ENCODE measurements at places on chromosomes 5 and 9. TPM values are rescaled to one million over a fixed set of nuclear protein-coding genes. Genes with fewer than 3 reads are reported as not detected.

The GMCL2 gene
- not detected for polyA plus RNA-seq

The DBH gene
- 1.2 TPM for polyA plus RNA-seq

The CHSY3 gene
- not detected for polyA plus RNA-seq

The SLC25A2 gene
- not detected for polyA plus RNA-seq

The KIAA1958 gene
- 1.5 TPM for polyA plus RNA-seq

The GLRA1 gene
- not detected for polyA plus RNA-seq

DNA sequence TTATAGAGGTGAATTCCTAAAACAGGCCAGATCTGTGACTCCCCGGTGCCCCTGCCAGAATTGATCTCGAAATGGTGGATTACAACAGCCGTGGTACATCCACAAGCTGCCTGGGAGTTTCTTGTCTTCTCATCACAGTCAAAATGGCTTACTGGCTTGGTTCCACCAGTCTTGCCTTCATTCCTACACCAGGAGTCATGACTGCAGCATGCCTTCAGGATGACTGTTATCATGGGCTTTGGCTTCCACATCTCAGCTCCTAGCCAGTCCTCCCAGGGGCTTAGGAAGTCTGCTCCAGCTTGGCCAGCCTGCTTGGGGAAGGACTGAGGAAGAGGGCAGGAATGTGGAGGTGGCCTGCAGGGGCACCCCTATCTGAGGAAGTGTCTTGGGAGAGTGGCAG is 132.9 kb upstream of the NR3C1 start:
- no peak overlapping the region for H3K27ac ChIP-seq
- H3K27me3 ChIP-seq: no peaks in the 10 kb centered on the region
- no peaks in the 10 kb centered on the region for H3K36me3 ChIP-seq
- no peak overlapping the region for H3K4me3 ChIP-seq
- DNase-seq: no peak

GRCh38 chr5:72597456-72597948 is 90.3 kb upstream of the ZNF366 start:
- no peak overlapping the region for H3K4me3 ChIP-seq
- peaks cover 39% of the 10 kb centered on the region for H3K4me1 ChIP-seq
- H3K27me3 ChIP-seq: no peaks in the 10 kb centered on the region

DNA sequence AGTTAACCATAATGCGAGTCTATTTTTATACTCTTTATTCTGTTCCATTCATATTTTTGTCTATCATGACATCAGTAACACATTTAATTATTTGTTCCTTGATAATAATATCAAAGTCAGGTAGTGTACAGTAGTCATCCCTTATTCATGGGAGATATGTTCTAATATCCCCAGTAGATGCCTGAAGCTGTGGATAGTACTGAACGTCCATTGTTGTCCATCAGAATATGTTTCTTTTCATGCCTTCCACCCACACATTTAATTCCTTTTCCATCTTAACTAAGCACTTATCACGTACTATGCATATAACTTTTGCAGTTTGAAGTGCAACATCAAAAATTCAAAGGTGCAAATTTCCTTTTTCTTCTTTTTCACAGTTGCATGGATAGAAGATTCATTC is 53.6 kb downstream of the FER start:
- no peaks in the 10 kb centered on the region for H3K36me3 ChIP-seq
- H3K4me3 ChIP-seq: no peak overlapping the region
- no peaks in the 10 kb centered on the region for H3K27me3 ChIP-seq

- no peak for DNase-seq
- 0 out of 2 replicates have a peak, but pooled peaks cover 5% of the 10 kb centered on the region for H3K4me1 ChIP-seq
- H3K4me3 ChIP-seq: no peak overlapping the region
- H3K27me3 ChIP-seq: no peaks in the 10 kb centered on the region
- H3K27ac ChIP-seq: no peak overlapping the region
- H3K36me3 ChIP-seq: no peaks in the 10 kb centered on the region
Measured at GRCh38 chr5:172754596-172755356, 16.2 kb downstream of the DUSP1 start.

DNA sequence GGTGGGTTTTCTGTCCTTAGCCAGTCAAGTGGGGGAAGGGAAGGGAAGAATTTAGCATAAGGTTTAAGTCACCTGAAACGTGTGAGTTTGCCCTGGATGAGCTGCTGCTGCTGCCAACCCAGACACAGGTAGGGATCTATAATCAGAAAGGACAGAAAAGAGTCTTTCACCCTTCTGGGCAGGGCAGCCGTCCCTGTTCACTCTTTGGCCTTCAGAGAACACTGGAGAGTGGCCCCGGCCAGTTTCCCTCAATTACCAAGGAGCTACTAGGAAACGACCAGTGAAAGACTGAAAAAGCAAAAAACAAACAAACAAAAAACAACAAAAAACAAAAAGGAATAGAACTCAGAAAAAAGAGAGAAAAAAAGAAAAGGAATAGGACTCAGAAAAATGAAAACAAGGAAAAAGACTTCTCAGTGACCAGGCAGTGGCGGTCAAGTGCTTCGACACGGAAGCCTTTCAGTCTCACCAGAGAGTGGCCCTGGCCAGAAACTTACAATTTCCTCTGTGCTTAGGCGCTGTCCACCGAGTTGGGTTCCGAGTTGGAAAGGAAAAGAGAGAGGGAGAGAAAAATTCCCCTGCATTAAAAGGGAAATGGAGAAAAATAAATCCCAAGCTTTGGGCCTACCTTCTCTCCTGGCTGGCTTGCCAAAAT is 2.5 kb upstream of the GM2A start:
- peaks cover 5% of the 10 kb centered on the region for H3K27me3 ChIP-seq
- no peaks in the 10 kb centered on the region for H3K36me3 ChIP-seq
- no peak overlapping the region for H3K4me3 ChIP-seq
- H3K27ac ChIP-seq: no peak overlapping the region
- no peak for DNase-seq

DNA sequence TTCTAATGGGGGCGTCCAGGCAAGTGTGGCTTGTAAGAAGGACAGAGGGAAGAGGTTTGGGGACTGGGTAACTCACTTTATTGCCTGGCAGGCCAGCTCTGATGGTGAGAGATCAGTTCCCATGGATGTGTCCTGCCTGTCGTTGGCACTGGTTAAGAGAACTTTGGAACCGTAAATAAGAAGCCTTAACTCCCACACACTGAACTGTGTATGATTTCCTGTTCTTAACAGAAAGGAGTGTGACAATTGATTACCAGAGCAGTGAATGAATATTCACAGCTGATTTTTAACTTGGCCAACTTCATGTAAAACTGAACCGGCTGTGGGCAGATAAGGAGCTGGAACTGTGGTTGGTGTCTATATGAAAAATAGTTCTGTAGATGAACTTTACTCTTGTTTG is 63.2 kb downstream of the MEGF10 start:
- no peak overlapping the region for H3K27ac ChIP-seq
- H3K4me1 ChIP-seq: no peaks in the 10 kb centered on the region
- no peaks in the 10 kb centered on the region for H3K27me3 ChIP-seq
- no peaks in the 10 kb centered on the region for H3K36me3 ChIP-seq

DNA sequence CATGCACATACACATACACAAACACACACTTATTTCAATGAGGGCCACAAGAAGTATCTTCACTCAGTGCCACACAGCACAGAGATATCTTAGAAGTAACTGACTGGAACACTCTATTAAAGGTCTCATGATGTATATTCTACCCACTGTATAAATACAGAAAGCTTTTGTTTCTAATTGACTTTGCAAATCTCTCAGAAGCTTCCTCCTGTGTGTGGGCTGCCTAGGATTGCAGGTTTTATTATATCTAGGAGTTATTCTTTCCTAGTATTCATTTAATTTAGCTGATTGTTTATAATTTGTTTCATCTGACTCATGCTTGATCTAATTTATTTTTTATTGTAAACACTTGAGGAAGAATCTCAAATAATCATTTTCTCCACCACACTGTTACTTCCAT is 262.4 kb upstream of the ACTBL2 start:
- H3K36me3 ChIP-seq: no peaks in the 10 kb centered on the region
- H3K27ac ChIP-seq: no peak overlapping the region
- H3K4me1 ChIP-seq: no peaks in the 10 kb centered on the region
- DNase-seq: no peak

- no peak overlapping the region for H3K27ac ChIP-seq
- H3K27me3 ChIP-seq: no peaks in the 10 kb centered on the region
- no peaks in the 10 kb centered on the region for H3K4me1 ChIP-seq
- no peak overlapping the region for H3K4me3 ChIP-seq
- H3K36me3 ChIP-seq: no peaks in the 10 kb centered on the region
Measured at GRCh38 chr9:108476574-108476973, 379.2 kb downstream of the ACTL7B start.

GRCh38 chr5:131252824-131253171 is 11.1 kb upstream of the CDC42SE2 start:
- H3K27ac ChIP-seq: no peak overlapping the region
- no peak for DNase-seq
- no peaks in the 10 kb centered on the region for H3K36me3 ChIP-seq
- no peak overlapping the region for H3K4me3 ChIP-seq

DNA sequence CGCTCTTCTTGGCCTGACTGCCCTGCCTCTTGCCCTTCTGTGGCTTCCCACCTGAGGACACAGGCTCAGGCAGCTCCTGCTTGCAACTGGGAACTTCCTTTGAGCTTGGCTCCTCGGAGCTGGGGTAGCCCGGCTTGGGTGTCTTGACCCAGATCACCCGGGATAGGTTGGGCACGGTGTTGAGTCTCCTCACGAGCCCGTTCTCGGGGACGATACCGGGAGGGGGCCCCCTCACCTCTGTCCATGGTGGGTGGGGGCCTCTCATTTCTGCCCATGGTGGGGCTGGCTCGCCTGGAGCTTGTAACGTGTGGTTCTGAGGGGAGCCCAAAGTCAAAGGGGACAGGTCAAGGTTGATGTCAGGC is 7.8 kb upstream of the DDX41 start:
- no peaks in the 10 kb centered on the region for H3K27me3 ChIP-seq
- no peaks in the 10 kb centered on the region for H3K4me1 ChIP-seq
- no peak for DNase-seq
- no peak overlapping the region for H3K27ac ChIP-seq
- peaks cover 85% of the 10 kb centered on the region for H3K36me3 ChIP-seq

DNA sequence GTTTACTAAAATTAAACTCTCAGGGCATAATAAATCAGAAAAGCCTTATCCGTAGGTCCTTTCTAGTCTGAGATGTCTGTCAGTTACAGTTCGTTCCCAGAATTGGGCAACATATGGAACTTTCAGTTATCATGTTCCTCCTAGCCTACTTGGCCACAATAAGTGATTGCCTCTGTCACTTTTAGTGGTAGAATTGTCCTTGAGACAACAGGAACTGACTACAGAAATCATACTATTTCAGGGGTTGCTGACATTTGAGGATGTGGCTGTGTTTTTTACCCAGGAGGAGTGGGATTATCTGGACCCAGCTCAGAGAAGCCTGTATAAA is 956 bp downstream of the ZNF189 start:
- no peaks in the 10 kb centered on the region for H3K27me3 ChIP-seq
- peaks cover 7% of the 10 kb centered on the region for H3K4me1 ChIP-seq
- H3K4me3 ChIP-seq: peak overlapping the region; percentile 79
- H3K27ac ChIP-seq: no peak overlapping the region
- H3K36me3 ChIP-seq: peaks cover 51% of the 10 kb centered on the region

- no peak overlapping the region for H3K4me3 ChIP-seq
- H3K4me1 ChIP-seq: no peaks in the 10 kb centered on the region
- DNase-seq: no peak
- no peaks in the 10 kb centered on the region for H3K27me3 ChIP-seq
Measured at GRCh38 chr5:87048156-87048555, 219.5 kb upstream of the RASA1 start.

DNA sequence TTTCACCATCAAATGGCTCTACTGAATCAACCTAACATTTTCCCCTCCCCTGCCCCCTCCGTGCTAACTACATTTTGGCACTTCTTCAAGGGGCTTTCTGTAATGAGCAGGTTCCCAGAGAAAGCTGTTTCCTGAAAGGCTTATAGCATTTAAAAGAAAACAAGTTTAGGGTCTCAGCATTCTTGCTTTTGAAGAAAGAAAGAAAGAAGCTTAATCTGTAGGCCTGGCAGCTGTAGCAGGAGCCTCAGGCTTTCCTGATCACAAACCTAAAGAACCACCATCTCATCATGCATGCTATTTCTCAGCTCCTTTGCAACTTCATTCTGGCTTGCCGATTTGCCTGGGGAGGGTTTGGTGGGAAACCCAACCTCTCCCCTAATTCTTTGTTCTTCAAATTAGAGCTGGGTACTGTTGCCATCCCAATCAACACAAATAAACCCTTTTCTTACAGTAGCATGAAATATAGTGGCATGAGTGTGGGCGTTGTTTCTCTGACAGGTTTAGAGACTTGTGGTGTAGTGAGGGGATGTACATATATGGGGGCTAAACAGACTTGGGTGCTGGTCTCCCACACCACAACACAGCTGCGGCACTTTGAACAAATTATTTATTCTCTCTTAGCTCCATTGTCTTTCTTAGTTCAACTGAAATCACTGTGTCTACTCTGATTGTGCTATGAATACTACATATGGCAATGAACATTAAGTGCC is 160.5 kb upstream of the TNC start:
- no peak overlapping the region for H3K4me3 ChIP-seq
- no peaks in the 10 kb centered on the region for H3K36me3 ChIP-seq
- H3K4me1 ChIP-seq: no peaks in the 10 kb centered on the region

DNA sequence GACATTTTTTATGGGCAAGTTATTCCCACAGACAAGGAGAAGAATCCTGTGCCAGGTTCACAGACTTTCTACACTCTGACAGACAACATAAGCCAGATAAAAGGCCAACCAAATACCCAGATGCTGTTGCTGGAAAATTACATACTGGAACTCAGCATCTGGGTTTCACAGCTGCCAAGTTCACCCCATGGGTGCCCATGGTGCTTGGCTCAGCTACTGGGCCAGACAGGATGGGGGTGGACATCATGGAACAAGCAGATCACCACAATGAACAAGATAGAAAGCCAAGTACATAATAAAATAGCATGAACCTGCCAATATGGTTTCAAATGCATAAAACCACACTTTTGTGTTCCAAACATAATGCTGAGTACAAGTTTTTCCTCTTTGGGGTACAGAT is 999.8 kb downstream of the NR2F1-AS1 start:
- DNase-seq: no peak
- H3K4me1 ChIP-seq: no peaks in the 10 kb centered on the region
- no peaks in the 10 kb centered on the region for H3K36me3 ChIP-seq
- H3K27me3 ChIP-seq: no peaks in the 10 kb centered on the region
- no peak overlapping the region for H3K4me3 ChIP-seq
- no peak overlapping the region for H3K27ac ChIP-seq

DNA sequence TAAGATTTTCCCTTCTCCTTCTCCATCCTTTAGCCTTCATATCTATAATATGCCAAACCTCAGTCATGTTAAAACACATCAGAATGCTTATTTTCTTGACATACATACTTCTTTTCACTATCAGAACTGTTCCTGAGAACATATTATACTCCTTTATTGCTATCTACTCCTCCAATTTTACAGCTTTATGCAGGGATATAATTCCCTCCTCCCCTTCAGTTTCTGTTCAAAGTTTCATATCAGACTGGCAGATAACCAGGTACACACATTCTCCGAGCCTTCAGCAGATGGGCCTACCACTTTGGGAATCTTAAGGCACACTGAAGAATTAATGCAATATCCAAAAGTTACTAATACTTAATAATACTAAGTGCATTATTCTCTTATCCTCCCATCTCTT is 29.1 kb downstream of the FAM169A start:
- H3K36me3 ChIP-seq: no peaks in the 10 kb centered on the region
- no peak overlapping the region for H3K4me3 ChIP-seq
- no peaks in the 10 kb centered on the region for H3K4me1 ChIP-seq
- no peaks in the 10 kb centered on the region for H3K27me3 ChIP-seq
- no peak for DNase-seq
